GM12878 (cell line): ENCODE measurements at places on chromosomes 2 and 18.

DNA sequence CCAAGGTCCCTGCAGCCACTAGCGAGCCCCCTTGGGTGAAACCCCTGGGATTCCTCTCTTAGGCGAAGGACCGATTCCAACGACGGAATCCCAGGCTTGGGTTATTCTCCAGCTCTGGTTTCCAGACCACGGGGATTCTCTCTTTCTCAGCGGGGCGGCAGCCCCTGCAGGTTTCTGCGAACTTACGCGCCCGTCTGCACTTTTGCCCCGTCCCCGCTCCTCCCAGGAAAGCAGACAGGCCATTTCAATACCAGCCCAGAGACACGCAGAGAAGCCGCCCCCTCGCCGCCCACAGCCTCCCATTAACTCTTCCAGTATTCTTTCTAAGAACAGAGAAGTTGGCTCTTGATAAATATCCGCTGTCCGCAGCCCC lies 1.2 kb downstream of the CBLN2 start:
- no peaks in the 10 kb centered on the region; the same call in 1 of the 2 replicates for H3K27me3 ChIP-seq
- H3K27ac ChIP-seq = no peak overlapping the region
- no peaks in the 10 kb centered on the region for H3K36me3 ChIP-seq

DNA sequence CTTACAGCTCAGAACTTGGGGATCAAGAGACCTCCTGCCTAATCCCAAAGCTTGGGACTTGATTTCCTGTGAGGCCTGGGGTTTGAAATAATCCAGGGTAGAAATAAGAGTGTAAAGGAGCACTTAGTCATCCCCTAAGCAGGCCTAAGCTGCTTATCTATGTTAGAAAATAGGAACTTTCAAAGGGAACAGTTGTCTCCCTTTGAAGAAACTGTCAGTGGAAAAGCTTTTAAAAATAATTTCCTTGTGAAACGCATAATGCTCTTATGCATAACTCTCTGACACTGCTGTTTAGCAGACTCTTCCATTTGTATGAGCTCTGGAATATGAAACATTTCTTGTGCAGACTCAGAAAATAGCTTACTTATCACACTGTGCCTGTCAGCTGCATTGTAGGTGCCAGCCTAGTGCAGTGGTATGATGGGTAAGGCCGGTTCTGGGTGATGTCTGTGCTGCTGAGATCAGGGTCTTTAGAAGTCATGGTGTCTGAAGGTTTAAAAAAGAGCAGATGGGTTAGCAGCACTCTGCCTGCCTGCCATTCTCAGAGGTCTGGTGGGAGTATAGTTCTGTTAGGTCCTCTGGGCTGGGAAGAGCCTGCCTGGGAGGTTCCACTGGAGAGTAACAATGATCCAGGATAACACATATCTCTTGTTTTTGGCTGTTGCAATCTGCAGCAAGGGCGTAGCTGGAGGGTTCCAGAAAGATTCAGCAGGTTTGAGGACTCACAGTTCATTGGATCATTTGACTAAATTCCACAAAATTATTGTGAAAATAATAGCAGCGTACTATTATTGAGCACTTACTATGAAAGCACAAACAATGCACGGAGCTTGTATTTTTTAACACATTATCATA lies 283.2 kb upstream of the MEX3C start:
- H3K27me3 ChIP-seq = no peaks in the 10 kb centered on the region; the same call in 1 of the 2 replicates
- no peaks in the 10 kb centered on the region for H3K4me1 ChIP-seq
- DNase-seq = no peak
- H3K27ac ChIP-seq = no peak overlapping the region

DNA sequence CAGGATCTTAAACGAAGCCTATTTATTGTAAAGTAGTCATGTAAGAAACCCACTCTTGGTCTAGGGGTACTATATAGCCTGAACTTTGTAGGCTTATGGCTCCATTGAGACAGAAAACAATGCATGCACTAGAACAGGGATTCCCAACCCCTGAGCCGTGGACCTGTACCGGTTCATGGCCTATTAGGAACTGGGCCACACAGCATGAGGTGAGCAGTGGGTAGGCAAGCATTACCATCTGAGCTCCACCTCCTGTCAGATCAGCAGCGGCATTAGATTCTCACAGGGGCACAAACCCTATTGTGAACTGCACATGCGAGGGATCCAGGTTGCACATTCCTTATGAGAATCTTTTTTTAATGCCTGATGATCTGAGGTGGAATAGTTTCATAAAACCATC lies 59.2 kb downstream of the ROCK1 start:
- no peaks in the 10 kb centered on the region for H3K27me3 ChIP-seq
- H3K27ac ChIP-seq = no peak overlapping the region
- no peak for DNase-seq
- 0 out of 2 replicates have a peak, but pooled peaks cover 2% of the 10 kb centered on the region for H3K36me3 ChIP-seq
- H3K4me3 ChIP-seq = no peak overlapping the region
- no peaks in the 10 kb centered on the region; the same call in 1 of the 2 replicates for H3K4me1 ChIP-seq

- H3K27me3 ChIP-seq = peaks cover 3% of the 10 kb centered on the region; the same call in 1 of the 2 replicates
- H3K4me3 ChIP-seq = no peak overlapping the region
- DNase-seq = no peak
- no peak overlapping the region for H3K27ac ChIP-seq
- no peaks in the 10 kb centered on the region for H3K4me1 ChIP-seq
- no peaks in the 10 kb centered on the region for H3K36me3 ChIP-seq
Observed at GRCh38 chr2:28527196-28527595, 31.3 kb downstream of the PLB1 start.

- H3K27me3 ChIP-seq = no peaks in the 10 kb centered on the region
- H3K36me3 ChIP-seq = no peaks in the 10 kb centered on the region; the same call in 1 of the 2 replicates
- peaks cover 29% of the 10 kb centered on the region for H3K4me1 ChIP-seq
- peak overlapping the region; percentile 84 for H3K4me3 ChIP-seq
- no peak for DNase-seq
Observed at GRCh38 chr18:79949697-79950487, 1.6 kb downstream of the SLC66A2 start.

DNA sequence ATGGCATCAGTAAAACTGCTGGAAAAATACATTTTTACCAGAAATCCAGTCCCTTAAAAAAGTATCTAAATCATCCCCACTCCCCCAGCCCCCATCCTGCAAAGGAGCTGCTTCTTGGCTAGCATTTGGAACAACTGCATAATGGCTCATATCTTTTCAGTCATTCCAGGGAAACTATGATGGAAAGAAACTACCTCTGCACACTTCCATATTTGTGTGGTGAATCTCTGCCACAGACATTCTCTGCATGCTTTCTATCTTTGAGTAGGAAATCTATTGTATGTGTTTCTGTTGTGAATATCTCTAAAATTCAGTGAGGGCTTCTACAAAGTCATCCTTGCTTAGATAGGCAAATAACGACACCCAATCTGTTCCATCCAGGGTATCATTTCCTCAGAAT lies 632.3 kb downstream of the LRP1B start:
- H3K27me3 ChIP-seq = no peaks in the 10 kb centered on the region
- DNase-seq = no peak
- H3K4me1 ChIP-seq = no peaks in the 10 kb centered on the region
- H3K36me3 ChIP-seq = no peaks in the 10 kb centered on the region
- no peak overlapping the region for H3K4me3 ChIP-seq

DNA sequence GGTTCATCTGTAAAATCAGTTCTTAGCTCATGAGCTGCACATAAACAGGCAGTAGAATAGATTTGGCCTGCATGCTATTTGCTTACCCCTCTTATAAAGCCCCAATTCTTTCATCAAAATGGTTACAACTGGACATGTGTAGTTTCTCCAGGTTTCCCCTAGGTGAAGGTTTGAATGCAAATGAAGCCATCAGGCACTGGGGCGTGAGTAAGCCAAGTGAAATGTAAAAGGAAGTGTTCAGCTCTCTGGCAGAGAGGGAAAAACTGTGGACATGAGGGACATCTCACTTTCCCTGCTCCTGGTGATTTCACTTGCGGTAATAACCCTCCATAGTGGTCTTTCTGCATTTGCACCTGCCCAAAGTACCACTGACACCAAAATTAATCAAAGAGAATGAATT lies 1402.3 kb upstream of the LRRTM1 start:
- H3K27ac ChIP-seq = no peak overlapping the region
- no peaks in the 10 kb centered on the region for H3K36me3 ChIP-seq
- no peaks in the 10 kb centered on the region for H3K27me3 ChIP-seq
- no peak overlapping the region for H3K4me3 ChIP-seq

- H3K27ac ChIP-seq = no peak overlapping the region
- no peak for DNase-seq
- no peaks in the 10 kb centered on the region for H3K36me3 ChIP-seq
- no peaks in the 10 kb centered on the region for H3K27me3 ChIP-seq
- no peak overlapping the region for H3K4me3 ChIP-seq
- no peaks in the 10 kb centered on the region for H3K4me1 ChIP-seq
Observed at GRCh38 chr2:42382144-42382543, 21.1 kb upstream of the COX7A2L start.

DNA sequence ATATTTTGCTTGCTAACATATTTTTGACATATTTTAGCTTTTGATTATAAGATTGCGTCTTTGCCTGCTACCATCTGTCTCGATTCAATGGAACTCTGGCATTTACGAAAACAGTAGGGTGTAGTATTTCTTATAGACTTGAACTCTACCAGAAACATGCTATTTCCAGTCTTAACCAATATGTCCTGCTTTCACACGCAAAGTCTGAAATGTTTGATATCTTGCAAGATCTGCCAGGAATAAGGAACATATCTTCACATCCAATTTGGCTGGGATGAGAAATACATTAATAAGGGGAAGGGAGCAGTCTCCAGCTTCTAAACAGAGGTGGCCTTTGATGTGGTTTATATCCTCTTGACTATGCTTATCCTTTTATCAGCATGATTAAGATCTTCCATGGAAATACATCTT lies 299.4 kb downstream of the ZNF521 start:
- no peak overlapping the region for H3K4me3 ChIP-seq
- H3K27ac ChIP-seq = no peak overlapping the region
- DNase-seq = no peak
- H3K4me1 ChIP-seq = no peaks in the 10 kb centered on the region
- no peaks in the 10 kb centered on the region for H3K36me3 ChIP-seq

DNA sequence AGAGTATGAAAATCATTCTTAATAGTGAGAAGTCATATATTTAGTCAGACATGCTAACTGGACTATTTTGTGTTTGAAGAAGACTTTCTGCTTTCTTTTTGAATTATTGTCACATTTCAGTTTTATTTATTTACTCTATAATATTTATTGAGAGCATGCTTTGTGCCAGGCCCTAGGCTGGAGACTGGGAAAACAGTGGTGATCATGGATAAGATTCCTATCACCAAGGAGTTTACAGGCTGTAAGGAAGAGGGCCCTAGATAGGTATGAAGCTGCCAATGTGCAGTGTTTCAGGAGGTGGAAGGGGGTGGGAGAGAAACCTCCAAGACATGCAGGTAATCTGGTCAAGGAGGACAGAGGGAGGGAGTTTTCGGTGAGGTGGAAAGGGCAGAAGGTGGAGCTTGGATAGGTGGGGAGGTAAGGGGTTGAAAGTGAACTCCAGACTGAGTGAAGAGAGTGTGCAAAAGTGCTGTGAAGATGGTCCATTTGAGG lies 207.5 kb downstream of the ARHGAP15 start:
- no peaks in the 10 kb centered on the region for H3K27me3 ChIP-seq
- H3K27ac ChIP-seq = no peak overlapping the region
- H3K4me1 ChIP-seq = no peaks in the 10 kb centered on the region
- no peak overlapping the region for H3K4me3 ChIP-seq
- no peak for DNase-seq
- no peaks in the 10 kb centered on the region for H3K36me3 ChIP-seq

DNA sequence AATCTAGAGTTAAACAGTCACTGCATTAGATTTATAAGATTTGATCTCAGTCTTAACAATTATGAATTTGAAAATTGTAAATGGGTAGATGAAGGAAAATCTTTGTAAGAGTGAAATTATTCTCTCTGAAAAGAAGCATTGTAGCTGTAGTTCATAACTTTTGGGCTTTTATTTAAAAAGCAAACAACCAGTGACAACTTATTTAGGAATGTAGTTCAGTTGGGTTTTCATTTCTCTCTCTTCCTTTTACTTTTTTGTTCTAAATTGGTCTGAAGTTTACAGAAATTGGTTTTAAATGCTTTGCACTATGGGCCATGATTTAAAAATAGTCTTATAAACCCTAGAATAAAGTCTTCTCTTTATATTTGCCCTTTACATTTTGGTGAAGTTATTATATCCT lies 296.6 kb downstream of the GULP1 start:
- no peak overlapping the region for H3K4me3 ChIP-seq
- no peaks in the 10 kb centered on the region for H3K36me3 ChIP-seq
- no peaks in the 10 kb centered on the region; the same call in 1 of the 2 replicates for H3K27me3 ChIP-seq
- no peak for DNase-seq
- no peak overlapping the region for H3K27ac ChIP-seq

DNA sequence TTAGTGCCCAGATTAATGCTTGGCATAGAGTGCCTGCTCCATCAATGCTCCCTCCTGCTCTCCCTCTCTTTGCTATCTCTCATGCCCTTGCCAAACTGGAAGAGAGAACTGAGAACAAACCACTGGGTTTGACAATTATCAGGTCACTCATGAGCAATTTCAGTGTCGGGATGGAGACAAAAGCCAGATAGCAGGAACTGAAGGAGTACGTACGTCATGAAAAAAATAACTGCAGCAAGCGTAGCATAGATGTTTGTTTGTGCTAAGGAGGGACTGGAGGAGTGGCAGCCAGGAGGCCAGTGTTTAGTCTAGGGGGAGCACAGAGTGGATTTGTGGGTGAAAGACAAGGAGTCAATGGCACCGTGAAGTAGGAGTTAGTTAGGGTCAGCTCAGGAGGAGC lies 113.3 kb downstream of the POLE4 start:
- no peaks in the 10 kb centered on the region for H3K27me3 ChIP-seq
- H3K36me3 ChIP-seq = no peaks in the 10 kb centered on the region
- no peak overlapping the region for H3K27ac ChIP-seq
- no peak overlapping the region for H3K4me3 ChIP-seq
- DNase-seq = no peak

DNA sequence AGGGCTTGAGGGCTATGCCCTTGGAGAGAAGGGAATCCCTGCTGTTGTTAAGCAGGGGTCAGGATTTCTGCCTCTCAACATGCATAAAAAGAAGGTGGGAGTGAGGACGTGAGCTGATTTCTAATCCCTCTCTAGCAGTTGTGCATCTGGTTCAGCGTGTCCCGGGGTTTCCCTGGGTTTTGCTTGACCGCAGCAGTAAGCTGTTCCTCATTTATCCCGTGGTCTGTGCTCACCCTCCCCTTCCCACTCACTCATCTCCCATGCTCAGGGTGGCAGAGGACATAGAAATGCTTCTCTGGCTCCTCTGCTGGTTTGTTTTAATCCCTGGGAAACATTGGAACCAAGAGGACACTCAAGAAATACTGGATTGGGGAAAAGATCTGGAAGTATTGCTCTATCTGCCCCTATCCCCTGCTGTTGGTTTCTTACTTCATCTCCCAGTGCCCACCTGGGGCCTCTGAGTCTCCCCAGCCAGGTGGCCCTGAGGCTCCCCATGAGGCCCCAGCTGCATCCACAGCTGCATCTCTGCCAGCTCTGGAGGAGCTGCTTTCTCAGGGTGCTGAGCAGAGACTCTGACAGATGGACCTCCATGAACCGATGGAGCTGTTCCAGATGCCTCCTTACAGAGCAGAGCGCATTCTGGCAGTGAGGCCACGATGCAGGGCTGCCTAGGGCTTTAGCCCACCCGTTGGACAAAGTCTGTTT lies 36.1 kb downstream of the TET3 start:
- DNase-seq = no peak
- H3K36me3 ChIP-seq = 0 out of 2 replicates have a peak, but pooled peaks cover 3% of the 10 kb centered on the region
- H3K27ac ChIP-seq = peak overlapping the region; percentile 76
